Ascending aorta (tissue), 2 donors: ENCODE measurements at places on chromosomes 7 and 10. TPM values are rescaled to one million over a fixed set of nuclear protein-coding genes. Genes with fewer than 3 reads are reported as not detected.

Gene SLC16A12
- not detected for total RNA-seq

- DNase-seq, result no peak
Measured at GRCh38 chr10:131090761-131091661, 220.5 kb downstream of the TCERG1L start.

DNA sequence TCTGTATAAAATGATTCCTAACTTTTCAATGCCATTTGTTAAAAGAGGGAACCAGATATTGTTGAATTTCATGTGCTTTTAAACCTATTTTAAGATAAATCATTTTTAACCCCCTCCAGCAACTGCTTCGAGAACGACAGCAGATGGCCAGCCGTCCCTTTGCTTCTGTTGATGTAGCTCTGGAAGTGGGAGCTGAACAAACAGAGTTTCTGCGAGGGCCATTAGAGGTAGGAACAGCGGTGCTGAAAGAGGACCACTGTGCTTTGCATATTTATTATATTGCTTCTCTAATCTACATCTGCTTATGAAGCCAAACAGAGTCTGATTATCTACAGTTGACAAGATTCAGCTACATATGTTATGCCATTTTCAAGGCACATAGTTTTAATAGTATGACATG, 545.9 kb downstream of the GFRA1 start:
- DNase-seq, result no peak

DNA sequence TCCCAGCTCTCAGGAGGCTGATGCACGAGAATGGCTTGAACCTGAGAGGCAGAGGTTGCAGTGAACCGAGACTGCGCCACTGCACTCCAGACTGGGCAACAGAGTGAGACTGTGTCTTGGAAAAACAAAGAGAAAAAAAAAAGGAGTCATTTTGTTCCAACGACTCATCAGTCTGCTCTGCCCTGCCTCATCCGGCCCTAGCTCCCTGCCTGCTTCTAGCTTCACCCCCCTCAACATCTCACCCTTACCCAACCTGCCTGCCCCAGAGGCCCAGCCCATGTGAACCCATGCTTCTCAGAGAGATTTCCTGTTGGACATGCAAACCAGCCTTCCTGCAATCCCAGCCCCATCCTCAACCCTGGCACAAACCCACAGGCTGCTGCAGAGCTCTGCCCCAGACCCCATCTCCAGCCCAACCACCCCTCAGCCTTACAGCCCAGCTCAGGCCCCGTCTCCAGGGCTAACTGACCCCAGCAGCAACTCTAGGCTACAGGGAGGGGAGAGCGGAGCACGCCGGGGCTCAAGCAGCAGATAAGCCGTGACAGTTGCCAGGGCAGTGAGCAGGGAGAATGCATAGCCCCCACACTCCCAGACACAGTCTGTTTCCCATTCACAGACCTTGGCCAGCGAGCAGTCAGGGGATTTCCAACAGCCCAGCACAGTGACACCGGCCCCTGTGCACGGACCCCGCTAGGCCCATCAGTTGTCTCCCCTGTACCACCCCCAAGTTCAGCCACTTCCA, 86.0 kb upstream of the KCTD7 start:
- no peak for DNase-seq

DNA sequence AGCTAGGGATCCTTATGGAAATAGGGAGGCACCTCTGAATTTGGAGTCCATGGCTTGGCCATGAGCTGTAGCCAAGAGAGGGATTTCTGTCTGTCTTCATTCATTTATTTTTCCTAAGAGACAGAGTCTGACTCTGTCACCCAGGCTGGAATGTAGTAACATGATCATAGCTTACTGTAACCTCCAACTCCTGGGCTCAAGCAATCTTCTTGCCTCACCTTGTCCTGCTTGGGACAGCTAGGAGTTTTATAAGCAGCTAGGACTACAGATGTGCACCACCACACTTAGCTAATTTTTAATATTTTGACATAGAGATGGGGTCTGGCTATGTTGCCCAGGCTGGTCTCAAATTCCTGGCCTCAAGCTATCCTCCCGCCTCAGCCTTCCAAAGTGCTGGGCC, 8.5 kb upstream of the HABP2 start:
- DNase-seq, result no peak
